Activated CD8-positive, alpha-beta T cell treated with anti-CD3 and anti-CD28 coated beads for 36 hours (primary cell): ENCODE measurements at places on chromosomes 12 and 14. TPM values are rescaled to one million over a fixed set of nuclear protein-coding genes. Genes with fewer than 3 reads are reported as not detected.

Gene PPP1R1A
- not detected for total RNA-seq

Gene LALBA
- total RNA-seq: not detected

Gene ESRRB
- 0.27 TPM for total RNA-seq

Gene DAO
- total RNA-seq: not detected

Gene MGP
- not detected for total RNA-seq

Gene PYGL
- total RNA-seq: 1.6 TPM

Gene TAS2R50
- total RNA-seq: 0.63 TPM

Gene TAS2R7
- not detected for total RNA-seq

DNA sequence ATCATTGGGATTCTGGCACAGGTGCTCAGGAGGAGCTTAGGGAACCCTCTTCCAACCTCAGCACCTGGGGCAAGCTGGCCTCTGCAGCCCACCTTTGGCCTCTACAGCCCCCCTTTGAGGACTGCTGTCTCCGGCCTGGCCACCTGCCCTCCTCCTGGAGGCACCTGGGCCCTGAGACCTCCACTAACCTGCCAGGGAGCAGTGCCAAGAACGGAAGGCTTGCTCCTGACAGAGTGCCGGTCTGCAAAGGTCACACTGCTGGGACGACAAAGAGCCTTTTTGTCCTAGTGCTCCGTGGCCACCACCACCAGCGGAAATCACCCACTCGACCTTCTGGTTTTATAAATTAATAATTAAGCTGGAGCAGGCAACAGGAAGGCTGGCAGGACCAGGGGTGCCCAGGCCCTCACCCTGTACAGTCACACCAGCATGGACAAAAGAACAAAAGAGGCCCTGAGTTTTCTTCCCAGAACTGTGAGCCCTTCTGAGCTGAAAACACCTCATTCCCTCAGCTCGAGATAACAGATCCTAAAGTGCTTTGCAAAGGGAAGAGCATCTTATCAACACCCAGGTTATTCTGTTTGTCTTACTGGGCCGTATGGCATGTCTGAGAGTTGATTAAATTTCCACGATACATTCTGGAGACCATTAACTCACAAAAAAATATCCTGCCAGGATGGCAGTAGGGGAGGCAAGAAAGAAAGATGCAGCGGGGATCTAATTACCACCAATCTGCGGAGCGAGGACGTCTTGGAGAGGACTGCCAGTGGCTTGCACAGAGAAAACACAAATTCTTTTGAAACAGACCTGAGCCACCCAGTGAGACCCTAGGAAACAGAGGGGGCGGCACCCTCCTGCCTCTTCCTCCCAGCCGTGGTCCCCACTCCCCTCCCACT is 8.2 kb downstream of the TESC start:
- no peak for DNase-seq

DNA sequence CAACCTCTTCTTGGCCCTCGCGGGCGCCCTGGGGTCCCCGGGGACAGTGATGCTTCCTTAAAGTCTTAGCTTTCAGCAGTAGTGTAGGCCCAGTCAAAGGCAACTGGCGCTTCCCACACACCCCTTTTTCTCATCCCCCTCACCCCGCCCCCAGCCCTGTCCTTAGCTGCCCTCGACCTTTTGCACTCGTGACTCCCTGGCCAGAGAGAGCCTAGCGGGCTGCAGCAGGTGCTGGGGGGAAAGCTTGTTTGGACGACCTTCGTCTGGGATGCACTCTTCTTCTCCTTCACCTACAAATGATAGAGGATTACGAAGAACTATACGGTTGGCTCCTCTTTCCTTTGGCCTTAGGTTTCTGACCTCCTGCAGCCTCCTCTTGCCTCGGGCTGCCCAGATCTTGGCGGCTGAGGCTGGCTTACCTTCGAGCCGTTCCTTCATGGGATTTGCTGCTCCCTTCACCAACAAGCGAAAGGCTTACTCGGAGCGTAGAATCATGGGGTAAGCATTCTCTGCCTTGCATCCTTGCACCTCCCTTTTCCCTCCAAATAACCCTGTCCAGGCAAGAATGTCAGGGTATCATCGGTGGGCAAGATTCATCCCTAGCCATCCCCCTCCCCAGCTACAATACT is 815 bp downstream of the COQ10A start:
- peak; percentile 23 for DNase-seq

DNA sequence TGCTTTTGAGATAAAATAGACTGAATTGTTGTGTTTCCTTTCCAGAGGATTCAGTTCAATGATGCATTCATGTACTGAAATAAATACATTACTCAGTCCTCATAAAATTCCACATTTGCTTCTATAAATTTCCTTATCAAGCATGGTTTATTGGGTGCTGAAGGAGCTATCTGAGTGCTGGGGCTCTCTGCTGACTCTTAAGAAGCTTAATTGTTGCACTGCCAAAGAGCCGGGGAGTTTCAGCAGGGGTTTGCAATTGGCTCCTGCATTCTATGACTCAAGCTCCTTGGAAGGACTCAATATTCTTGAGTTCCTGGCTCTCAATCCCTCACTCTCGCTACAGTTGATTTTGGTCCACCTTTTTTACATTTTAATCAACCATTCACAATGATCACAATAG is 69.8 kb upstream of the PYGL start:
- no peak for DNase-seq

GRCh38 chr12:110345176-110345661 is 58.3 kb downstream of the ANAPC7 start:
- no peak for DNase-seq

DNA sequence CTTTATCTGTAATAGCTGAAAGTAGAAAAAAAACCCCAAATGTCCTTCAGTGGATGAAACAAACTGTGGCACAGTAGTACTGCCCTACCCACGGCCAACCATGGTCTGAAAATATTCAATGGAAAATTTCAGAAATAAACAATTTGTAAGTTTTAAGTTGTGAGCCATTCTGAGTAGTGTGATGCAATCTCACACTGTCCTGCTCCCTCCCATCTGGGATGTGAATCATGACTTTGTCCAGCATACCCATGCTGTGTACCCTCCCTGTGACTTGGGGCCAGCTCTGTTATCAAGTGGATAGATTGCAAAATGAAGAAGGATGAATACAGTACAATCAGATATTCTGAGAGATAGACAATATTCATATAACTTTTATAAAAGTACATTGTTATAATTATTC is 106.2 kb downstream of the SMOC1 start:
- DNase-seq: no peak

DNA sequence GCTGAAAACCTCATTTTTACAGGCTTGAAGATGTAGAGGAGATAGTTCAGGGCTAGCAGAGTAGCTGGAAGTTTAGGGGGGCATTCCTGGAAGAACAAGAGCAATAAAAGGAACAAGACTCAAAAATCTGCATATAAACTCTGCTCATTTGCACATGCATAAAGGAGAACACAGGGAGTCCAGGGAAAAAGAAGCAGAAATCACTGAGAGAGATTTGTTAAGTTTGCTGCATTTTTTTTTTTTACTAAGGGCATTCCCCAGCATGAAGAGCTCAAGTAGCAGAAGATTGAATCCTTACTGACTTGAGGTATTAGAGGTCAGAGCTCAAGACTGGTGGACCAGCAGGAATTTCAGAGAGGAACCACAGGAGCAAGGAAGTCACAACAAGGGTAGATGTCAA is 28.2 kb upstream of the BCL11B start:
- no peak for DNase-seq

- no peak for DNase-seq
Observed at GRCh38 chr12:111105294-111105693, 184.9 kb upstream of the MYL2 start.

DNA sequence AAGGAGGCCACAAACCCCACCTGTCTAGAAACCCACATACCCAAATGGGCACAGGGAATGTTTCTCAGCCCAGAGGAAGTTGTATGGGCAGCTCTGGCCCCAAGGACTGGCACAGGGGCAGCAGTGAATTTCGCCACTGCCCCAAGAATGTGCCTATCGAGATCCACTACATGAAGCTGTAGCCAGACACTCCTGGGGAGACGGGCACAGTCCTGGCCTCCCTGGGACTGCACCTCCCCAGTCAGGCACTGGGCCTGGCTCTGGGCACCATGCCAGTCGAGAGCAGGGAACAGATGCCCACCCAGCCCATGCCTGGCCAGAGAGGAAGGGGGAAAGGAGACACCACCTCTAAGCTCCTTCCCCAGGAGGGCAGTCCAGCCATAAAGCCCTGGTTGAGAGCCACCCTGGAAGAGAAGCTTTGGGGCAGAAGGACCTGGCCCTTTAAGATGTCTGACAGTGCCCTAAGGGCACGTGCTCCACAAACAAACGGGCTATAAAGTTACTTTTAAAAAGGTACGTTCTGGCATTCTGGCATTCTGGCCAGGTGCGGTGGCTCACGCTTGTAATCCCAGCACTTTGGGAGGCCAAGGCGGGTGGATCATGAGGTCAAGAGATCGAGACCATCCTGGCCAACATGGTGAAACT is 8.4 kb downstream of the ADCY6 start:
- no peak for DNase-seq

- no peak for DNase-seq
Observed at GRCh38 chr12:130644146-130644545, 72.0 kb downstream of the RIMBP2 start.

DNA sequence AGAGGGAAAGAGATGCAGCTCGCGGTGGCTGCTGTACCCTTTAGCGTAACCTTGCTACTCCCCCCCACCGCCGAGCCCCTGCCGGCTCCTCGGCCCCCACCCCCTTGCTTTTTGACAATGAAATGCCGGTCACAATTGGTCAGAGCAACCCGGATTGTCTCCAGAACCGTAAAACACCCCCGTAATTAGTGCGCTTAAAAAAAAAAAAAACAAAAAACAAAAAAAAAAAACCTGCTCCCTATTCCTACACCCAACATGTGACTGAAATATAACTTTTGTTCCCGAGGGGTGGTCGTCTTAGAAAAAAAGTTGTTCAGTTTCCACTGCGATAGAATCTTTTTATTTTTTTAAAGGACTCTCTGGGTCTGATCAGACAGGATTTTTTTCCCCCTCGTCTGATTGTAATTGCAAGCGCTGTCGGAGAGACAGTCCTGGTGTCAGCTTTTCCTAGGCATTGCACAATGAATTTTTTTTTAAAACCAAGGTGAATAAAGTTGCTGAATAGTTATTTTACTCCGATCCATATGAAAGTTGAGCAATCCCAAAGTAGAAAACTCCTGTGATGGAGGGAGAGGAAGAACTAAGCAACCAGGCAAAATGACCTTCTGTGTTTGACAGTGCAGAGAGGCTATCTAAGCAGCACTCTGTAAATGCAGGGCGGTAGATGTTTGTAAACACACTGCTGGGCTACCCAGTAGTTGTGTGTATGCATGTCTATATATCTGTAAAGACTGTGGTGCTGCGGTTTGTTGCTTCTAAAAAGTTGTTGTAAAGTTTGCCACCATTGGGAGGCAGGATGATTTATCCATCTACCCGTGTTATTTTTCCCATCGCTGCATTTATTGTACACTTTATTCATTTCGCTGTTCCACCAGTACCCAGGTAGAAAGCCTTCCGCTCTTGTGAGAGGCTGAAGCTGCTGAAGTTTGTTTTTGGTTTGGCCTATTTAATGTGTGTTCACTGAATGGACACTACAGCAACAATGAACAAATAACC is 1.1 kb downstream of the ETV6 start:
- peak; percentile 42 for DNase-seq

DNA sequence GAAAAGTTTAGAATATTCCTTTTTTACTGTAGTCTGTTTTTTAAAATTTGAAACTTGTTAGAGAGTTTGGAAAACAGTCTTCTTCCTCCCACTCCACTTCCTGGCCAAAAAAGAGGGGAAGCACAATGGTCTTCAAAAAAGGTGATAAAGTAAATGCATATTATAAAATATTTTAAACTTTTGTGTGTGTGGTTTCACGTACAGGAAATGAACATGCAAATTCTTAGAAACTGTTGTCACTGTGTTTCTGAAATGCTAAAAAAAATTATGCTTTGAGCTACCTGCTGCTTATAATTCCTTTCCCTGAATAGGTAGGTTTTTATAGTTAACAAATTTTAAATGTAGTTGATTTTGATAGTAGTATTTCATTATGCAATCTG is 2.9 kb downstream of the FGFR1OP2 start:
- DNase-seq: no peak

DNA sequence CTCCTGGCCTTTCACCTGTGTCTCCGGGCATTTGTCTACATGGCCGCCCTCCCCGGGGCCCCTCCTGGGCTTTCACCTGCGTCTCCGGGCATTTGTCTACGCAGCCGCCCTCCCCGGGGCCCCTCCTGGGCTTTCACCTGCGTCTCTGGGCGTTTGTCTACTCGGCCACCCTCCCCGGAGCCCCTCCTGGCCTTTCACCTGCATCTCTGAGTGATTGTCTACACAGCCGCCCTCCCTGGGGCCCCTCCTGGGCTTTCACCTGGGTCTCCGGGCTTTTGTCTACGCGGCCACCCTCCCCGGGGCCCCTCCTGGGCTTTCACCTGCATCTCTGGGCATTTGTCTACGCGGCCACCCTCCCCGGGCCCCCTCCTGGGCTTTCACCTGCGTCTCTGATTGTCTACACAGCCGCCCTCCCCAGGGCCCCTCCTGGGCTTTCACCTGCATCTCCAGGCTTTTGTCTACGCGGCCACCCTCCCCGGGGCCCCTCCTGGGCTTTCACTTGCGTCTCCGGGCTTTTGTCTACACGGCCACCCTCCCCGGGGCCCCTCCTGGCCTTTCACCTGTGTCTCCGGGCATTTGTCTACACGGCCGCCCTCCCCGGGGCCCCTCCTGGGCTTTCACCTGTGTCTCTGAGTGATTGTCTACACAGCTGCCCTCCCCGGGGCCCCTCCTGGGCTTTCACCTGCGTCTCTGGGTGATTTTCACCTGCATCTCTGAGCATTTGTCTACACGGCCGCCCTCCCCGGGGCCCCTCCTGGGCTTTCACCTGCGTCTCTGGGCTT is 68.0 kb upstream of the GALNT9 start:
- DNase-seq: no peak

DNA sequence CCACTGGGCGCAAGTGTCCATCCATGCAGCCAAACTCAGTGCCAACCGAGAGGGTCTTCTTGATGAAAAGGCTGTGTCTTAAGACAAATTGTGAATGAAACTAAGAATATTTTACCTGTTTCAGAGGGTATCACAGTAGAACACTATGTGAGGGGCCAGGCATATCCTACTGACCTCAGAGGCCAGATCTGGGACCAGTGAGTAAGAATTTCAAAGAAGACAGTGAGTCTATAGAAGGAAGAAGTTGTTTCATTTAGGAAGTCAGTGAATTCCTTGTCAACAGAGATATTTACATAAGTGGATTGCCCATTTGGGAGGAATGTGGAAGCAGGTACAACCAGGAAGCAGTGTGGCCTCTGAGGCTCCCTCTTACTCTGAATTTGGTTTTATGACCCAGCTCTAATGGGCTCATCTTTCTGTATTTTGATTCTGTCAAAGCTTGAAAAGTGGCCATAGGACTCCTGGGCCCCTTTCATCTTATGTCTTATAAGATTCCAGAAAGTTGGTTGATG is 137.4 kb downstream of the ZNF664 start:
- DNase-seq: no peak

GRCh38 chr12:57619434-57620244 is 8.4 kb downstream of the ARHGEF25 start:
- peak; percentile 32 for DNase-seq

- no peak for DNase-seq
Observed at GRCh38 chr12:114011711-114012110, 45.6 kb upstream of the RBM19 start.

DNA sequence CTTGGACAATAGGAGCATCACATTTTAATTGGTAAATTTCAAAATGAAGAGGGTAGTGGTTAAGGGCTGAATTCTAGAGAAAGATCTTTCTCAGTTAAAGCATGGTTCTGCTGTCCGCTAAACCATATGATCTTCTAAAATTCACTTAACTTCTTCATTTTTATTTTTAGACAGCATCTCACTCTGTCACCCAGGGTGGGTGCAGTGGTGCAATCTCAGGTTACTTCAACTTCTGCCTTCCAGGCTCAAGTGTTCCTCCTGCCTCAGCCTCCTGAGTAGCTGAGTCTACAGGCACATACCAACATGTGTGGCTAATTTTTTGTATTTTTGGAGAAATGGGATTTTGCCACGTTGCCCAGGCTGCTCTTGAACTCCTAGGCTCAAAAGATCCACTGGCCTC is 226.7 kb upstream of the ABCD2 start:
- DNase-seq: no peak
